A549 treated with GW870086 at 1 μM for 4 hours (cell line): ENCODE measurements at places on chromosomes 6 and 20. TPM values are rescaled to one million over a fixed set of nuclear protein-coding genes. Genes with fewer than 3 reads are reported as not detected.

Gene PRDM13
- total RNA-seq = 0.81 to 1.2 TPM (median 0.87 TPM) in 5 replicates

Gene CASS4
- total RNA-seq = 0.05 TPM in 1 of 5 replicates, not detected in the others

Gene C6orf15
- not detected in 5 replicates for total RNA-seq

Gene ATP6V1G2
- 0.55 to 1.2 TPM (median 0.83 TPM) in 5 replicates for total RNA-seq

Gene EYA2
- 1.7 to 2.7 TPM (median 2.4 TPM) in 5 replicates for total RNA-seq

Gene REM1
- total RNA-seq = 0.39 to 0.82 TPM (median 0.56 TPM) in 5 replicates
